Stimulated activated memory B cell treated with anti-CD40 and anti-IgM and Interleukin-4, amounts not matched to agents 10 μg/mL and 1 μg/mL and 100 μg/mL, for 72 hours (primary cell): ENCODE measurements at places on chromosomes 3 and 15.

DNA sequence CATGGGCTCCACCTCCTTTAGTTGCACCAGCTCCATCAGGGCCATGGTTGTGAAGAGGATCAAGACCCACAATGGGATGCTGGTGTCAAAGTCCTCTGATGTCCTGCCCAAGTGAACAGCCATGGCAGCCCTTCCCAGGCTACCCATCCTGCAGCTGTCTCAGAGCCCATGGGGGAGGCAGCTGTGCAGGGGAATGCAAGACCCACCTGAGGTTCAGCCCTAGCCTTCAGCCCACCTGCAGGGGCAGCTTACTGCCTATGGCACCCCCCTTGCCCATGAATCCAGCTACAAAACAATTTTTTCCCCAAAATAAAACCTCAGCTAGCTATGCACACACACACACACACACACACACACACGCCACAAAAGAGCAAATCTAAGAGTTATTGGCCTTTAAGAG is 48.2 kb upstream of the POU1F1 start:
- ATAC-seq = no peak

DNA sequence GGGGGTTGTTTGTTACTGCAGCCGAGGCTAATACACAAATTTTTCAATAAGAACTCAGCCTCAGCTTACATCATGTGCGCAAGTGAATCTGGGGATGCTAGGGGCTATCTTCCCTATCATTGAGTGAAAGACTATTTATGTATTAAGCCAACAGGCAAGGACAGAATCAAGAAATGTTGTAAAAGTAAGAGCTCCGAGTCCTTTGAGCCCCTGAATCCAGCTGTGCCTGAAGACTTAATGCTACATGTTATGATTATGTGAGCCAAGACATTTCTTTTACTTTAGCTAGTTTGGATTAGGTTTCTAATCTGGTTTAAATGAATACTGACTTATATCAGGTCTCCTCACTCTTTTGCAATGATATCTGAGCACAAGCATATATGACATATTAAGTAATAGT is 782.9 kb upstream of the CFAP20DC start:
- no peak for ATAC-seq

DNA sequence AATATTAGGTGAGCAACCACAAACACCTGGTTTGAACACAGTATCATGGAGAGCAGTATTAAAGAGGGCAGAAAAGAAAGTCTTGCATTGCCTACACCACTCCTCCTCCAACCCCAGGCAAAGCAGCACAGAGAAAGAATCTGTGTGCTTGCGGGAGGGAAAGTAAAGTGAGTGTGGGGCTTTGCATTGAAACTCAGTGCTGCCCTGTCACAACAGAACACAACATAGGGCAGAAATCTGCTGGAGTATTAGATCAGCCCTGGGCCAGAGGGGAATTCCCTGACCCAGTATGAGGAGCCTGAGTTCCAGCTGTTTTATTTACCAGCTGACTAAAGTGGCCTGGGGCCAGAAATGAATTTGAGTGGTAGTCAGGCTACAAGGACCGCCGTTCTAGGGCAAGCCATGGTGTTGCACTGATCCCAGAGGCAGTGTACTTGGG is 75.5 kb downstream of the SPATA16 start:
- ATAC-seq = no peak

- no peak for ATAC-seq
These were observed 100.0 kb downstream of the ZMAT3 start for GRCh38 chr3:178971614-178972013.

DNA sequence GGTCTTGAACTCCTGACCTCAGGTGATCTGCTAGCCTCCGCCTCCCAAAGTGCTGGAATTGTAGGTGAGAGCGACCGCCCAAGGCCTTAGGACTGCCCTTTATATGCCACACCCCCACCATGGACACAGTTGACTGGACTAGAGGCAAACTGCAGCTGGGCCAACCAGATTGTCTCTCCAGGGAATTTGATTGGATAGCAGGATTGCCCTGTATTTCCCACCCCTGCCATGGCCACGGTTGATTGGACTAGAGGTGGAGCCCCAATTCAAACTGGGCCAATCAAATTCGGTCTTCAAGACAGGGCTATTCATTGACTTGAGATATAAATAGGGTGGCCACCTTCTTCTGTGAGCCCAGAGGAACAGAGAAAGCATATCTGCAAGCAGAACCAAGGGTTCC is 6.9 kb upstream of the CLPX start:
- no peak for ATAC-seq

- no peak for ATAC-seq
These were observed 827.1 kb downstream of the PLOD2 start for GRCh38 chr3:145333931-145334330.

GRCh38 chr3:48950051-48950450 is 31.4 kb downstream of the ARIH2 start:
- no peak for ATAC-seq

GRCh38 chr3:5022187-5022965 is 43.1 kb downstream of the BHLHE40 start:
- peak; percentile 62 for ATAC-seq

- no peak for ATAC-seq
These were observed 9.6 kb downstream of the ARHGEF3 start for GRCh38 chr3:56792193-56792592.

DNA sequence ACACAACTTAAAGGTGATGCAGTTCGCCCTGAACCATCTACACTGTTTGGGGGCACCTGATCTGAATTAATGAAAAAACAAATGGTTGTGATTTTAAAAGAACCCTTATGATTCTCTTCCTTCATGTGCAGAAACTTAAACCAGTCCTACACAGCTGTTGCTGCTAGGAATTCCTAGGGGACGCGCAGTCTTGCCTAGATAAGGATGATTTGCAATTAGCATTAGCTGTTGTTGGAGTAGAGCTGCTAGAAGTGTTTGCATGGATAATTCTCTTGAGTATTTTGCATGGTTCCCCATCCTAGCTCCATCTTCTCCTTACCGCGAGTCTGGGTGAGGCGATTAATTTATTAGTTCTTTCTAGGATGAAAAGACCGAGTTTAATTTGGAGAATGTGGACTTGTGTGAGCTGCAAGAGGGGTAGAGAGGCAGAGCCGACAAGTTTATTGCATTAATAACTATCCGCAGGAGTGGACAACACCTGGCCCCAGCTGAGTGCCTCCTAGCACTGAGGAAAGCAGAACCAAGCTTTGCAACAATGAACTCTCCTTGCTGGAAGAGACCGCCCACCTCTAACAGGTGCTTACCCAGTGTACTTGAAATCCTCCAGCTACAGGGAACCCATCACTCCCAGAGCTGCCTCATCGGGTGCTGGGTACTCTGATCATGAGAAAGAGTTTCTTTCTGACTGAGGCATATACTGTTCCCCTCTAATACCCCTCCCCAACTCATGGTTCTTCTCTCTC is 75.0 kb upstream of the WNT7A start:
- ATAC-seq = peak; percentile 24

GRCh38 chr3:131786386-131786785 is 248.4 kb downstream of the CPNE4 start:
- ATAC-seq = no peak

DNA sequence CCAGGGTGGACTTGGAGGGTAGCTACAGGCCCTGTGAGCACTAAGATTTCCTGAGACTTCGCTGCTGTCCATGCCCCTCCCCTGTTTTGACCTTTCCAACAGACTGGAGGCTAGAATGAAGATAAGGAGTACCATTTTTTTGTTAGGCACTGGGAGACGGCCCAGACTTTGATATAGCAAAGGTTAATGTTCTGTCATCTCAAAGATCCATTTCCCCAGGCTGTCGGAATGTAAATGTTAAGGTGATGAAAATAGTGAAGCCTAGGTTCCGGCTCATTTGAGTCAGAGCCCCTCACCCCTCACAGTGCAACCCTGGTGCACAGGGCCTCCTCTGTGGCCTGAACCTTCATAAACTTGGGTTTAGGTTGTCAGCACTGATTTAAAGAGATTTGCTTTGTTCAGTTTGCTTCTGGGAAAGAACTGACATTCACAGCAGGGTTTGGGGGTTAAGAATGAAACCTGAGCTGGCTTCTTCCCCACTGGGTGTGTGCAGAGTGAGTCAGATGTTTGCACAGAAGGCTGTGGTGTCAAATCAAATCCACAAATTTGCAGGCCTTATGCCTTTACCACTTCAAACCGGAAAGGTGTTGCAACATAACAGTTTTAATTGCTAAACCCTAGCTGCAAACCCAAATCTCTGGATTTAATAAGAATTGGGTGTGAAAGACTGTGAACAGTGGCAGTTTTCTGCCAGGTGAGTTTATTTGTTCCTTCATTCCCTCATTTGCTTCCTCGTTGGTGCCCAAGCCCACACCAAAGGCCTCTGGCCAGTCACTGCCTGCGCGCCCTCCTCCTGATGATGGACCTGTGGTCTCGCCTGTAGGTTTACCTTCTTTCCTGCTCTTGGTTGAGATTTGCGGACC is 20.6 kb upstream of the KCTD6 start:
- ATAC-seq = peak; percentile 85

DNA sequence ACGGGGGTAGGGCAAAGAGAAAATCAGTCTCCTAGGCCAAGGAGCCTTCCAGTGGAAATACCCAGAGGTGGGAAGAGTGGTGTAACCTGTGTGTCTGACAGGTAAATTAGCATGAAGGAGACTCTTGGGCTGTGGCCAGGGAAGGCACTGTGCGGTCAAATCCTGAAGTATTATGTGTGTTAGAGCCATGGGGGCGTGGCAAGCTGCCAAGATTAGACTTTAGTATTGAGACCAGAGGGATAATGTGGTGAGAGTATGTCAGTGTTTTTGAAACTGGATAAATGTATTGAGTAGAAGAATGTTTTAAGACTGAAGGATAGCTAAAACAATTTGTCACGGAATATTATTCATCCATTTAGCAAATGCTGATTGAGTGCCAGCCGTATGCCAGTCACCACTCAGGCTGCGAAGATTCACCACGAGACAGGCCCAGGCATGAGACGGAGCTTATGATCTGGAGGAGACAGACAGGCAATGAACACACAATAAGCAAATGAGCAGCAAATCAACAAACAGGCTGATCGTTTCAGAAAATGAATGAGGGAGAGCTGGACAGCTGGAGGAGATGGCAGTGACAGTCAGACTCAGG is 445.9 kb downstream of the MCTP2 start:
- no peak for ATAC-seq

DNA sequence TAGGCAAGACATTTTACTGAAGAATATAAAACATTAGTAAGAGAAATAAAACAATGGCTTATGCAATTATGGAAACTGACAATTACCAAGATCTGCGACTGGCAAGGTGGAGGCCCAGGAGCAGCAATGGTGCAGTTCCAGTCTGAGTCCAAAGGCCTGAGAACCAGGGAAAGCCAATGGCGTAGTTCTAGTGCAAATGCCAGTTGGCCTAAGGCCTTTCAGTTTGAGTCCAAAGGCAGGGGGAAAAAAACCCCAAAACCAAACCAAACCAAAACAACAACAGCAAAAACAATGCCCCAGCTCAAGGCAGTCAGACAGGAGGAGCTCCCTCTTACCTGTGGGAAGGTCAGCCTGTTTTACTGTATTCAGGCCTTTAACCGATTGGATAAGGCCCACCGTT is 72.6 kb downstream of the ST6GAL1 start:
- no peak for ATAC-seq

DNA sequence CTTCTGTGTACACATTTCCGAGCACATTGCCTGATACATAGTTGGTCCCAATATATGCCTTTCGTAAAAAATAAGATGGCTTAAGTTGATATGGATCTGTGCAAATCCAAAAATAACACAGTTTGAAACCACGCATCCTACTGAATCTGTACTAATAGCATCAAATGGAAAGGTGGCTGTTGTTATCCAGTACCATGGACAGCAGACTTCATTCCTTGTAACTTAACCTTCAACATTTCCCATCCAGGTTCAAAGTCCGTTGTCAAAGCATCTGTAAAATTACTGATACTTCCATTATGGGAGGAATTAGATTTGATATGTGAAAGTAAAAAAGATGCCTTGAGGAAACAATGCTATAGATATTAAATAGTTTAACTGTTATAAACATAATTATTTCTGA is 65.5 kb upstream of the C3orf49 start:
- ATAC-seq = no peak

GRCh38 chr3:27907929-27908328 is 185.8 kb upstream of the EOMES start:
- ATAC-seq = no peak

DNA sequence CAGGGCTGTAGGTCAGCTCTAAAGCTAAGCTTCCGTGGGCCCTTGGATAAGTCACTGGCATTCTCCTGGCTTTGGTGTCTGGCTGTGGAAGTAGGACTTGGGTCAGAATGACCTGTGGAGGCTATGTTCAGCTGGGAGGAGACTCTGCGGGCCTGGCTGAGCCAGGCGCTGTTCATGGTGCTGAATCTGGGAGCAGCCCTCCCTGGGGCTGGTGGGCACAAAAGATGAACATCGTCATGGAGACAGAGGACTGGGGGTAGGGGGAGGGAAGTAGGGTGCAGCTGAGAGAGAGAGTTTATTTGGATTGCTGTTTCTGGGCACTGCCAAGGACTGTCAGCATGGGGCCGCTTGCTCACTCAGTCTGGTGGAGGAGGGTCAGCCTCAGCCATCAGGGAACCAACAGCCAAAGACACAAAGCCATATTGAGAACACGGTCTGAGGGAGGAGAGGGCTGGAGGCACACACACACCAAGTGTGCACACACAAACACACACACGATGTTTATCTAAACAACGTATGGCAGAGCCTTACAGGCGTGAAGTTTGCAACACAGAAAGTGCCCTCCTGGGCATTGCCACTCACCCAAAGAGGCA is 120.7 kb upstream of the LINGO1 start:
- ATAC-seq = no peak

DNA sequence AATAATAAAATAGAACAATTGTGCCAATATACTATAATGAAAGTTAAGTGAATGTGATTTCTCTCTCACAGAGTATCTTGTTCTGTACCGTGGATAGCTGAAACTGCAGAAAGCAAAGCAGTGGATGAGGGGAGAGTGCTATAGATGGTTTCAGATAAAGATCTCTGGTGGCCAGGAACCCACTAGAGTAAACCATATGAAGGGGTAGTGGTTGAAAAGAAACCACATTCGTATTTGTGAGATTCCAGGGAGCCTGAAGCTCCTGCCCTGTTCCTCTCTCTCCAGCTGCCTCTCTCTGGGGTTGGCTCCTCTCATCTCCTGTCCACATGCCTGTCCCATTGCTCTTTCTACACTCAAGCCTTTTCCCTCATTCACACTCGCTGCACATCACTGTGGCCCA is 8.9 kb downstream of the ABHD17C start:
- no peak for ATAC-seq
